Glutamatergic neuron (in vitro differentiated cells): ENCODE measurements at places on chromosomes 6 and 20. TPM values are rescaled to one million over a fixed set of nuclear protein-coding genes. Genes with fewer than 3 reads are reported as not detected.

DNA sequence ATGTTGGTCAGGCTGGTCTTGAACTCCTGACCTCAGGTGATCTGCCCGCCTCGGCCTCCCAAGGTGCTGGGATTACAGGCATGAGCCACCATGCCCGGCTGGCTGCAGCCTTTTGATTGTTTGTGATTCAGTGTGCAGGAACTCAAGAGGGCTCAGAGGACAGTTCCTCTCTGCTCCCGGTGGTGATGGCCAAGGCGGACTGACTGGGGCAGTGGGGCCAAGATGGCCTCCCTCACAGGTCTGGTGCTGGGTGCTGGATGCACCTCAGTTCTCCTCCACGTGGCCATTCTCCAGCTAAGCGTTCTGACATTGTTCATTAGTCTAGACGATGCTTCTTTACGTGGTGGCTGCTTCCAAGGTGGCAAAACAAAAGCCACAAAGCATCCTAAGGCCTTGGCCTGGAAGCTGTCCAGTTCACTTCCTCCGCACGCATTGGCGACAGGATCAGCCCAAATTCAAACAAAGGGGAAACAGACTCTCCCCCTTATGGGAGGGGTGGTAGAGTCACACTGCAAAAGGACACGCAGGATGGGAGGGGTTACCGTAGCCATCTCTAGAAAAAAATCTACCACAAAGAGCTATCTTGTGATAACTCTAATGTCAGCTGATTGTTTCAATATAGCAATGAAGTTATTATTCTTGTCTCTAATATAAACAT is 146.9 kb downstream of the FOXC1 start:
- DNase-seq: no peak

DNA sequence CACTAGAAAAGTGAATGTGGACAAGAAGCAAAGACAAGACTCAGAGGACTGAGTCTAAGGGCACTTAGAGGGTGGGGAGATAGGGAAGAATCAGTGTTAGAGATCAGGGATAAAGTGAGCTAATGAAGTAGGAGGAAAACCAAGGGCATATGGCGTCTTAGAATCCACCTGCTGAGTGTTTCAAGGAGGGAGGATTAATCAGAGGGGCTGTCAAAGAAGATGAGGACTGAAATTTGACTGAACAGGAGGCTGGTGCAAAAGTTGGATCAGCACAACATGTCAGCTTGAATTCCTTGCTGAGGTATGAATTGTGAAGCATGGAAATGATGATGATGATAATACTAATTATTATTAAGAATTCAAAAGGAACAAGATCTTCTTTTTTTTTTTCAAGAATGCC is 39.4 kb downstream of the PLCB4 start:
- no peak for DNase-seq

DNA sequence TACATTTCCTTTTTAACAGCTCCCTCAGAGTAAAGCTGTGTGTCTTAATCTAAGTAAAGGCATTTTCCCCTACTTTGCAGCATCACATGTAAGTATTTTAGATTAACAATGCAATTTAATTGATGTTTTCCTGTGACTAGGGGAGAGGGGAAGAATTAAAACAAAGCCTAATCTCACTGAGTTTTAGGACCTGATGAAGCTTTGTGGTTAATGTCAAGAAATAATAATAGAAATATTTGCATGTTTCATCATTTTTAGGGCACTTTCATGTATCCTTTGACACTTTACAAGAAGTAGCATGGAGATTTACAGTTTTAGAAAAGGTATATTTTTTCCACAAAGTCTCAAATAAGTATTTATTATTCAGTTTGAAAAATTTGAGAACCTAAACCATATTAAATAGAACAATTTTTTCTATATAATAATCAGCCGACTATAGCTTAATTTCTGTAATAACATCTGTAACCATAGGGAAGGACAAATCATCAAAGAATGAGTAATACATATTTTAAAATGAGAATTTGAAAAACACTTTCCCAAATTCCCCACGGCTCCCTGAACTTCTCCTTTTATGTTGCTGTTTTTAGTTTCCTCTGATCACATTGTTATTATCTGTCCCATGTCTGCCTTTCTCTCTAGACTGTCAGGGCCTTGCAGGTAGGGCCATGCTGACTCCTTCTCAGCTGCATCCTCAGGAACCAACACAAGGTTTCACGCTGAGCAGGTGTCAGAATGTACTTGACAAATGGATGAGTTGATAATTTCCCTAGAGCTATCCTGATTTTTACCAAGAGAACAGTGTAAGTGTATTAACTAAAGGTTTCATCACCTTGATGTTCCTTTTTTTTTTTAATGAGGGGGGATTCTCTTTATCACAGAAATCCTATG is 338.1 kb downstream of the SYNE1 start:
- DNase-seq: no peak

DNA sequence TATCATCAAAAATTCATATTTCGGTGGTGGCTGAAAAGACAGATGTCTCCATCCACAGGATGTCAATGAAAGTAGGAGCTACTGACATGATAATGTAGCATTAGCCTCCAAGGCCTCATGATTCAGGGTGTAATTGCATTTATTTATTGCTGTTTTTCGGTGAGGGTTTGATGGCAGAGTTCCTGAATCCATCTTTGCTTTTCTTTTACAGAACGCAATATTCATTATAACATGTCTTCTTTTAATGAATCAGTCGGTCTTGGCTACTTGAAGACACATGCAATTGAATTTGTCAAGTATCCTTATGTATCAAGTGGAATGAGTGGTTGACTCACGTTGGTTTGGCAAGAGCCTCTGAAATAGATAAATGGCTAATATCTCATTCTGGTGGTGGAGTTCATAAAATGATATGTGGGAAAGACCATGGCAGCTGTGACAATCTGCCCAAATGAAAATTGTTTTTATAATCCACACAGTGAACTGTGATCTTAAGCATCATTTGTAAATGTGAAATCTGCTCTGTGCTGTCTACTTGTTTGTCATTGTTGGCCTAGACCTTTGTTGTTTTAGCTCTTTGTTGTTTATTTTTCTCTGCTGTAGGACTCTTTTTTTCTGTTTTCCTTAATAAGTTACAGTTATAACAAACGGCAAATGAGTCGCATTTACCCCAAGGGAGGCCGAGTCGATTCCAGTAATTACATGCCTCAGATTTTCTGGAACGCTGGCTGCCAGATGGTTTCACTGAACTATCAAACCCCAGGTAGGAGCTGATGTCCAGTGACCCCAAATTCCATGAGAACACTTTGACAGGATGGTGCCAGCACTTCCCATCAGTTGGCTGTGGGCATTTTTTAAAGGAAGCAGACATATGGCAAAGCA is 105.7 kb upstream of the LAMP5 start:
- DNase-seq: no peak

- DNase-seq: no peak
Observed at GRCh38 chr6:106377061-106377540, 16.6 kb downstream of the CRYBG1 start.

- DNase-seq: no peak
Observed at GRCh38 chr6:156953127-156953478, 175.9 kb downstream of the ARID1B start.

GRCh38 chr20:46830886-46831632 is 63.6 kb upstream of the EYA2 start:
- DNase-seq: no peak

DNA sequence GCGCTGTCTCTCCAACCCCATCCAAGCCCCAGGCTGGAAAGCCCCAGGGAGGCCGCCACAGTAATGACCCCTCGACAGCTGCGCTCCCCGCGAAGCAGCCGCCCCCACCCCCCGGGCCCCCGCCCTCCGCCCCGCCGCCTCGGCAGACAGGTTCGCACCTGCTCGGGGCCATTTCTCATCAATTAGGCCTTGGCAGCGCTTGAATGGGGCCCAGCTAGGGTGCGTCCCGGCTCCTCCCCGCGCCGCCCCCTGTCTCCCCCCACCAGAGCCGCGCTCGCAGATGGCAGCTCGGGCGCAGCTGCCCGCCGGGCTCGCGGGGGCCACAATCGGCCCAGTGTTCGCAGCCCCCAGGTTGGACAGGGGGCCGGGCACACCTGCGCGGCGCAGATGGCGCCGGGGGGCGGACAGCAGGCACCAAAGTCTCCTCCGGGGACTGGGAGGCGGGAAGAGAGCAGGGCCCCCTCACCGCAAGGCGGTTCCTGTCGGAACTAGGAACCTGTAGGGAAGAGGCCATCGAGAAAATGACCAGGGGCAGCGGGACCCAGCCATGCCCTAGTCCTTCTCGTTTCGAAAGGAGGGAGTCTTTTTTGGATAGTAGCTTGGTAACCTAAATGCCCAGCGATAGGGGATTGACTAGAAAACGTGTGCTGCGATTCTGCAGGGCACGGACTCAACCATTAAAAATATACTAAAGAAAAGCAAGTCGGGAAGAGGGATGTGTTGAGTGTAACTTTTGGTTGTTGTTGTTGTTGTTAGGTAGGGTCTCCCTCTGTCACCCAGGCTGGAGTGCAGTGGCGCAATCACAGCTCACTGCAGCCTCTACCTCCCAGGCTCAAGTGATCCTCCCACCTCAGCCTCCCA is 83.2 kb upstream of the EYA2 start:
- peak; percentile 73 for DNase-seq

GRCh38 chr20:62736026-62736406 is 27.4 kb downstream of the NTSR1 start:
- DNase-seq: no peak

DNA sequence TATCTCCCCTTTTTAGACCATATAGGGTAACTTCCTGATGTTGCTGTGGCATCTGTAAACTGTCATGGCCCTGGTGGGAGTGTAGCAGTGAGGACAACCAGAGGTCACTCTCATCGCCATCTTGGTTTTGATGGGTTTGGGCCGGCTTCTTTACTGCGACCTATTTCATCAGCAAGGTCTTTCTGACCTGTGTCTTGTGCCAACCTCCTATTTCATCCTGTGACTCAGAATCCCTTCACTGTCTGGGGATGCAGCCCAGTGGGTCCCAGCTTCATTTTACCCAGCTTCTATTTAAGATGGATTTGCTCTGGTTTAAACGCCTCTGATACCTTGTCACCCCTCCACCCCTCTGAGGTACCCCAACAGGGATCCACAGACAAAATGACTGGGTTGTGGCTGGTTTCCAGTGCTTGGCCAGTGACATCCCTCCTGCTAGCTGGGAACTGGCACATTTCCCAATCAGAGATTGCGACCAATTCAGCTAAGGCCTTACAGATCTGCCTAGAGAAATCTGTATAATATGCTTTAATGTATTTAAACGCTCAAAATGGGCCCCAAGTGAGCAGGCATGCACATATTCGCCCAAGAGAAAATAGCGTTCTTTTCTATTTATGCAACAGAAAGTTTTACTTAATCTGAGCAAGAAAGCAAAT is 315.6 kb upstream of the QKI start:
- DNase-seq: no peak

- no peak for DNase-seq
Observed at GRCh38 chr6:121944354-121944753, 455.1 kb upstream of the HSF2 start.

- no peak for DNase-seq
Observed at GRCh38 chr6:99347804-99348203, 1.7 kb downstream of the FAXC start.

- no peak for DNase-seq
Observed at GRCh38 chr6:4577406-4577805, 198.8 kb upstream of the CDYL start.

GRCh38 chr20:22773344-22773743 is 189.0 kb upstream of the FOXA2 start:
- DNase-seq: no peak

GRCh38 chr6:1116149-1116548 is 195.7 kb upstream of the FOXQ1 start:
- no peak for DNase-seq

DNA sequence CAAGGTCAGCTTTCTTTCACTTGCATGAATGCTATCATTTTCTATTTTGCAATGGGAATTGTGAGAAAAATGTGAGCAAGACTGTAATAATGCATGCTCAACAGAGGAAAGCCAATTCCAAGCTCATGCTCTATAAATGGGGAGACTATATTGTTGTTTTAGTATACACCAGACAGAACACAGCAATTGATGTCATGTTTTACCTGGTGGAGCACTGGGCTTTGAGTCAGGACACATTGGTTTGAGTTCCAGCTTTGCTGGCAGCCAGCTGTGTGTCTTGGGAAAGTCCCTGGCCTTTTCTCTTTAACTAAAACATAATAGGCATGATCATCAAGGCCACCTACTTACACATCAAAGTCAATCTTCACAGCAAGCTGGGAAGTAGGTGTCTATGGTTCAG is 83.3 kb downstream of the FOXA2 start:
- no peak for DNase-seq

DNA sequence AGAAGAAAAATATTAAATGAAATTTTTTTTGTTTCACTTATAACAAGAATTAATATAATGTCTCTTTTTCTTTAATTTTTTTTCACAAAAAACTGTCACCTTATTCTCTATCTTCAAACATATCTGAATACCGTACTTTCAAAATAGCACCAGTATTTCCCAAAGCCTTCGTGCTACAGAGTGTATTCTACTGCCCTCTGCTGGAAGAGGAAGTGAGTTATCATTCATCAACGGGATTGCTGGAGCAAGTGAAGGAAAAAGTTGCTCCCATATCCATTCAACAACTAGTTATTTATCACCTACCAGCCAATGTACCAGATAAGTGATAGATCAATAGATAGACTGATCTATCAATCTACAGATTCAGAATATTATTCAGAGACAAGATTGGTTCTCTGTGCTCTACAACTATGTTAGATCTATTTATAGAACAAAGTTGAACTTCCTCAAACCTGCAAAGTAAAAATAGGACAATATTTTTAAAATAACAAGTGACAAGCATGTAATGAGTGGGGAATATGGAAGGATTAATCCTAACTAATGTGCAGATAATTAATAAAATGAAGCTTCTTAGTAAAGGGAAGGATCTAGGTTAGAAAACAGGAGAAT is 26.7 kb upstream of the TFAP2B start:
- DNase-seq: no peak

GRCh38 chr6:137036566-137037300 is 8.0 kb downstream of the IL20RA start:
- no peak for DNase-seq

DNA sequence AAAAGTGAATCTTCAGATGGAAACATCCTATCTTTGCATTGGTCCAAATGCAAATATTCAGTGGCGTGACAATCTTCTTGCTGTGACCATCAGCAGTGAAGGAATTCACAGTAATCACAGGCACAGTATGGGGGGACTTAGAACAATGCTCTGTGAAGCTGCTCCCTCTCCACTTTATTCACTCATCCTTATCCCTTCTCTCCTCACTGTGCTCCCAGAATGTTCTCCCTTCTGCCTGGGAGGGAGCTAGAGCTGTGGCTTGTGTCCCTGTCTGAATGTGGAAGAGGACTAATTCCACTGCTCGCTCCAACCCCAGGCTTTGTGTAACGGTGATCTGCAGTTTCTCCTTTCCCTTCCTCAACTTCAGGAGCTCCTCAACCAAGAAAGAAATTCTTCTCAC is 243.7 kb downstream of the ALDH8A1 start:
- no peak for DNase-seq

GRCh38 chr6:146594495-146594894 is 4.3 kb upstream of the ADGB start:
- no peak for DNase-seq

ASIP gene
- total RNA-seq: not detected

FRK gene
- 0.37 TPM for total RNA-seq

SLCO4A1 gene
- total RNA-seq: 26.5 TPM

CSNK2B gene
- 214 TPM for total RNA-seq

WFDC5 gene
- not detected for total RNA-seq

PRDM13 gene
- total RNA-seq: 13.9 TPM
